ENCODE measurements at places on chromosomes 12 and 14. TPM values are rescaled to one million over a fixed set of nuclear protein-coding genes. Genes with fewer than 3 reads are reported as not detected.
A peak's percentile ranks its signal among the peaks of the same experiment; 100 is the strongest.

- no peak for DNase-seq
These were observed 8.9 kb upstream of the MYRFL start for GRCh38 chr12:69816082-69816481.

DNA sequence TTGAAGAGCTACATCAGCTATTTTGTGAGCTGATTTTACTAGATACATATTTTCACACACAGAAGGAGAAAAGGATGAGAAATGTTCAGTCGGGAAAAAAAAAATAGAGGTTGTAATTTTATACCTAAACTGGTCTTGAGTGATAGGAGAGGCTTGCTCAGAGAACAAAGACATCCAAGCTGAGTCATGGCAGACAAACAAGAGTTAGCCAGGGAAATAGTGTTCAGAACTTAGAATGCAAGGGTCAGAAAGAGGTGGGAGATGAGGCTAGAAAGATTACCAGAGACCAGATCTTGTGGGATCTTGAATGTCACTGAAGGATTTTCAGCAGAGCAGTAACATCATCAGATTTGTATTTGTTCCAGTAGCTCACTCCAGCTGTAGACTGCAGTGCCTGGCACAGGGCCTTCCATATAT, 121.9 kb upstream of the ATF1 start:
- DNase-seq = no peak

DNA sequence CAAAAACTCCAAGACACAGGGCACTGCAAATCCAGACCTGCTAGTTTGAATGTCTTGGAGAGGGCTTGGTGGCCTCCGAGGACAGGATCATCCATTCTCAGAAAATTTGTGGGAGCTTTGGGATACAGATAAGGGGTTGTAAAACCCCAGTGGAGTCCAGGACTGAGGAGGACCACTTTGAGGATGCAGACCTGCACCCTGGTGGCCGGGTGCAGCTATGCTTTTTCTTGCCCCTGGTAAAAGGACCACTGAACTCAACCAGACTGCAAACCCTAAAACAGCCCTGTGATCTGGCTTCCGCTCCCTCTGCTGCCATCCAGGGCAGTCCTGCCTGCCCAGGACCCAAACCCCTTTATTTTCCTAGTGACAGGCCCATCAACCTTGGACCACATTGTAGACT, 169.5 kb upstream of the DAAM1 start:
- peak; percentile 41 for DNase-seq

- DNase-seq = peak; percentile 89
These were observed 23.2 kb upstream of the ESRRB start for GRCh38 chr14:76352639-76353281.

- no peak for DNase-seq
These were observed 97.5 kb downstream of the ADCK1 start for GRCh38 chr14:77897374-77897773.

DNA sequence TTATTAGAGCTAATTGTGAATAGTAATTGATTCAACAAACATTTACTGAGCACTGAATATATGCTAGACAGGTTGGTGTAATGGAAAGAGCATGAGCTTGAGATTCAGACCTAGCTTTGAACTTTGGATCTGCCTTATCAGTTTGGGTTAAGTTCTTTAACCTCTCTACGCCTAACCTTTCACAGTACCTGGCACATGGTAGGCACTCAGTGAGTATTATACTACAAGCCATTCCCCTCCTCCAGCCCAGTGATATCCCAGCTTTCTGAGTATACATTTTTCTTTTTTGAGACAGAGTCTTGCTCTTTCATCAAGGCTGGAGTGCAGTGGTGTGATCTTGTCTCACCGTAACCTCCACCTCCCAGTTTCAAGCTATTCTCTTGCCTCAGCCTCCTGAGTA, 32.0 kb downstream of the FAM177A1 start:
- no peak for DNase-seq

- no peak for DNase-seq
These were observed 10.9 kb upstream of the TC2N start for GRCh38 chr14:91878274-91878673.

DNA sequence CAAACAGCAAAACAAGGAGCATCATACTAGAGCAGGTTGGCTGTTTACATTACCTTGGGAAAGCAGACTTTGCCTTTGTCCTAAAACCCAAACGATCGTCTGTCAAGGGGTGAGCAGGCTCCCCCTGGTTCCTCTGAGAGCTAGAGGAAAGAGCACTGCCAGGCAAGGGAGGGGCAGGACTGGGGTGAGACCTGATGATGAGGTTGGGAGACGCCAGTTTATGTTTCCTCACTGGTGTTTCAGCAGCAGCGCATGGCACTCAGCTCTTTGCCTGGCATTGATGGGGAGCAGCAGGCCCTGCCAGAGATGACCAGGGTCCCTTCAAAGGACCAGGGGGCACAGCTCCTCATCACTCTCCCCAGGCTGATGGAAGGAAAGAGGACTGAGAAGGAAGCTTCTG, 7.9 kb upstream of the KRT2 start:
- no peak for DNase-seq

- no peak for DNase-seq
These were observed 38.1 kb upstream of the JDP2 start for GRCh38 chr14:75389679-75390078.

- DNase-seq = no peak
These were observed 111.6 kb upstream of the BTG1 start for GRCh38 chr12:92257261-92257660.

- DNase-seq = no peak
These were observed 136.4 kb downstream of the KIF26A start for GRCh38 chr14:104274806-104275205.

DNA sequence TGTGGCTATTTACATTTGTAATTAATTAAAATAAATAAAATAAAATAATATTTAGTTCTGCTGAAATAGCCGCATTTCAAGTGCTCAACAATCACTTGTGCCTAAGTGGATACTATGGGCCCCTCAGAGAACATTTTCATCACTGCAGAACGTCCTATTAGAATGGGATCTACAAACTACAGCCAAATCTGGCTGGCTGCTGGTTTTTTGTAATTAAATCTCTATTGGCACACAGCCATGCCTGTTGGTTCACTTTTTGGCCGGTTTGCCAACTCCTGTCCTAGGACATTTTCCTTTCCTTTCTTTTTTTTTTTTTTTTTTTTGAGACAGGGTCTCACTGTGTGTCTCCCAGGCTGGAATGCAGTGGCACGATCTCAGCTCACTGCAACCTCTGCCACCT, 9.8 kb downstream of the CCDC63 start:
- DNase-seq = no peak

DNA sequence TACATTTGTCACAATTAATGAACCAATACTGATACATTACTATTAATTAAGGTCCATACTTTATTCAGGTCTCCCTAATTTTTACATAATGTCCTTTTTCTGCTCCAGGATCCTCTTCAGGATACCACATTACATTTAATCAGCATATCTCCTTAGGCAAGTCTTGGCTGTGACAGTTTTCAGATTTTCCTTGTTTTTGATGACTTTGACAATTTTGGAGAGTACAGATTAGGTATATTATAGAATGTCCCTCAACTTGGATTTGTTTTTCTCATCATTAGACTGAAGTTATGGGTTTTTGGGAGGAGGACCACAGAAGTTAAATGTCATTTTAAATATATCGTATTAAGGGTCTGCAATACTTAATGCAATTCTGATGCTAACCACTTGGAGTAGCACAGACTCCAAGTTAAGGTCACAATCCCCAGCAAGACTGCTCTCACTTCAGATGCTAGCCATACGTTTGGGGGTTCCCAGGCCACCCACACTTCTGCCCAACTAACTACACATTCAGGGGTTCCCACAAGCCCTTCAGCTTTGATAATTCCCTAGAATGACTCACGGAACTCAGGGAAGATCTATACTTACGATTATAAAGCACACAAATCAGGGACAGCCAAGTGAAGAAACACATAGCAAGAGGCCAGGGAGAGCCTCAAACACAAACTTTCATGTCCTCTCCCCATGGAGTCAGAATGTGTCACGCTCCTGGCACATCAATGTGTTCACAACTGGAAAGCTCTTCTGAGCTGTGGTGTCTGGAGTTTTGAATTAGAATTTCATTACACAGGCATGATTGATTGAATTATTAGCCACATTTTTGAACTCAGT, 17.0 kb upstream of the NUBPL start:
- DNase-seq = no peak

- DNase-seq = no peak
These were observed 70.5 kb downstream of the ITPK1 start for GRCh38 chr14:93045211-93045674.

DNA sequence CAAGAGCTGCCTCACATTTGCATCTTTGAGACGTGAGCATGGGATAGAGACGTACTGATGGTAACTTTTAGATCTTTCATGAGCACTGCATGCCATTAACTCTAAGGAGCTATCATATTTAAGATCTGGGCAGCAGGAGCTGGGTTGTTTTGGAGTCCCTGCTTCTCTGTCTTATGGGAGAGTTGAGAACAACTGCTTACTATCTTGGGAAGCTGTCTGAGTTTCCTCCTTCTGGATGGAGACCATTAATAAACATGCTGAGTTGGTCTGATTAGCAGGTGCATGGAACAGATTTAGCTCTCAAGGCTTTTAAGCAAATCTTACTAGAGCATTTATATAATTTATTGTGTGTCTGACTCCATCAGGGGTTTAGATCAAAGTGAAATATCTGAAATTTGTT, 119.3 kb upstream of the CCDC198 start:
- DNase-seq = no peak

The PRKAG1 gene
- total RNA-seq = 24.0 TPM

The LYSET gene
- total RNA-seq = 13.6 TPM

The CMKLR1 gene
- 0.51 TPM for total RNA-seq

The SERPINA9 gene
- not detected for total RNA-seq

The FGD6 gene
- total RNA-seq = 35.4 TPM

Data from endothelial cell (in vitro differentiated cells).